ENCODE measurements at places on chromosomes 16 and 17.
A peak's percentile ranks its signal among the peaks of the same experiment; 100 is the strongest.

- no peak for DNase-seq
Measured at GRCh38 chr17:68384471-68384870, 72.8 kb downstream of the WIPI1 start.

- DNase-seq: no peak
Measured at GRCh38 chr16:20675488-20676267, 21.8 kb downstream of the ACSM1 start.

GRCh38 chr17:38727736-38728135 lies 2.4 kb upstream of the CISD3 start:
- DNase-seq: no peak

GRCh38 chr17:71656964-71657858 lies 463.6 kb upstream of the SOX9 start:
- DNase-seq: no peak

- DNase-seq: no peak
Measured at GRCh38 chr17:77882481-77883212, 75.9 kb upstream of the TNRC6C start.

- no peak for DNase-seq
Measured at GRCh38 chr17:79482727-79483521, 127.9 kb downstream of the RBFOX3 start.

DNA sequence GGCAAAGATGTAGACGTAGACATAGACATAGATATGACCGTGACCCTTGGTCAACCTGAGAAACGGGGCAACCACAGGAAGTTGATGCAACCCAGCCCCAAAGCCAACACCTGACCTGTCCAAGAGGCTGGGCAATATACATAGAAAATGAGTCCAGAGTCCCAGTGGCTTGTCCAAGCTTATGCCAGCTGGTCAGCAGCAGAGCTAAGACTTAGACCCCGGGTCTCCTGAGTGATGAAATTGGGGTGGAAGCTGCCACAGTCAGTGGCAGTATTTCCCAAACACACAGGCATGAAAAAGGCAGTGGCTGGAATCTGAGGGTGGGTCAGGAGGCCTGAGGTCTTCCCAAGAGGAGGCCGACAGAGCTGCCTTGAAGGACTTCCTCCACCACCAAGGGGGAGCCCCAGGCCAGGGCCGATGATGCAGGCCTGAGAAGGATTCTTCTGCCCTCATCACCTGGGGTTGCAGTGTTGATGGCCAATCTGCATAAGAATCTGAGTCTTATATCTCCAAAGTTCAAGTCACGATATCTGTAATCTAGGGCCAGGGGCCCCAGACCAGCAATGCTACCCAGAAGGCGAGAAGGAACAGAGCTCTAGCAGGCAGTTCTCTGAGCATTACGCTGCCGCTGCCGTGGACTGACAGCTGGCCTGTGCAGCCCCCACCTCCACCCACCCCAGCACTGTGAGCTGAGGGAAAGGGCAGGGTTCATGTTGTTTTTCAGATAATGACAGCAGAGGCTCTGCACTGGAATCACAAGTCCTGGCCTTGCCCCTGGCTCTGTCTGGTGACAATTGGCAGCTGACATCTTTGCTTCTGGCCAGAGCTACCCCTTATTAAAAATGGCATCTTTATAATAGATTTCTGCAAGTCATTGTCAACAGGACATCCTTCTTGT lies 72.7 kb downstream of the GNAO1 start:
- DNase-seq: no peak

- no peak for DNase-seq
Measured at GRCh38 chr17:35868737-35869136, at the start of gene HEATR9. TSS of gene HEATR9 (minus strand) at chr17:35868891. CDS start at chr17:35868742, 149 bp downstream.

DNA sequence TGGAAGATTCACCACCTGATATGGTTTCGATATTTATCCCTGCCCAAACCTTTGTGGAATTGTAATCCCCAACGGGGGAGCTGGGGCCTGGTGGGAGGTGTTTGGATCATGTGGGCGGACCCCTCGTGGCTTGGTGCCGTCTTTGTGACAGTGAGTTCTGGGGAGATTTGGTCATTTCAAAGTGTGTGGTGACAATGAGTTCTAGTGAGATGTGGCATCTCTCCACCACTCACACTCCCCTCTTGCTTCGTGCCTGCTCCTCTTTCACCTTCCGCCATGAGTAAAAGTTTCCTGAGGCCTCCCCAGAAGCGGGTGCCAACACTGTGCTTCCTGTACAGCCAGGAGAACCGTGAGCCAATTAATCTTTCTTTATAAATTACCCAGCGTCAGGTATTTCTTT lies 9.7 kb downstream of the CCDC57 start:
- DNase-seq: no peak

DNA sequence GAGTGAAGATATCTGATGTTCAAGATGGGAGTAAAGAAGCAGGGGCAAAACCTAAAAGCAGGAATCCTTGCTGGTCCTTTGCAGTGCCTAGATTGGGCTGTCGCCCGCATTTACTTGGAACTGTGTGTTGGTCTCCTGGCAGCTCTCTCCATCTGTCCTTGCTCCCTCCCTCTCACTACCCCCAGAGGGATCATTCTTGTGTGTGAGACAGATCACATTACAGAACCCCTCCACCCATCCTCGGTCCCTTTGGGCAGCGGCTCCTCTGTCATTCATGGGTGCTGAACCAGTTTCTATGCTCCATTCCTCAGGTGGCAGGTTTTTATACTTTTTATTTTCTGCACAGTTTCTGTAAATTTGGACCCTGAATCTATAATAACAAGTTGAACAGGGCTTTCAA lies 99.4 kb upstream of the MYOCD start:
- no peak for DNase-seq

GRCh38 chr17:66343531-66344078 lies 41.2 kb downstream of the PRKCA start:
- DNase-seq: no peak

GRCh38 chr16:75483222-75483621 lies 12.0 kb downstream of the CHST6 start:
- no peak for DNase-seq

GRCh38 chr17:42422412-42422957 lies 571 bp downstream of the CAVIN1 start:
- no peak for DNase-seq

- peak; percentile 75 for DNase-seq
Measured at GRCh38 chr16:69917739-69918138, 33.4 kb upstream of the CLEC18A start.

- no peak for DNase-seq
Measured at GRCh38 chr16:2734844-2735515, 15.0 kb upstream of the PRSS27 start.

GRCh38 chr16:10609402-10609774 lies 29.0 kb upstream of the EMP2 start:
- no peak for DNase-seq

DNA sequence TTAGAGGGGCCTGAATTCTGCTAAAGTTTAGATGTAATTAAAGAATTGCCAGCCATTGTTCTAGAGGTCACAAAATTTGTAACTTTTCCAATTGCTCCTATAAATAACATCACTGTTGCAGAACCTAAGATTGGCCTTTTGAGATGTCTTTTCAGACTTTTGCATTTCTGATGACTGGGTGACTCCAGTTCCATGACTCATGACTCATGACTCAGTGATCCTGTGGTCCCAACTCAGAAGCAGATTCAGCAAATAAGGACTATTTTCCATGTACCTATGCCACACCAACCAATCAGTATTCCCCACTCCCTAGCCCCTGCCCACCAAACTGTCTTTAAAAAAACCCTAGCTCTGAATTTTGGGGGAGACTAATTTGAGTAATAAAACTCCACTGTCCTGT lies 740.9 kb downstream of the CDH8 start:
- DNase-seq: no peak

- no peak for DNase-seq
Measured at GRCh38 chr16:29230671-29231096, 175.8 kb downstream of the NPIPB11 start.

- DNase-seq: no peak
Measured at GRCh38 chr17:2386400-2387085, 14.3 kb downstream of the MNT start.

DNA sequence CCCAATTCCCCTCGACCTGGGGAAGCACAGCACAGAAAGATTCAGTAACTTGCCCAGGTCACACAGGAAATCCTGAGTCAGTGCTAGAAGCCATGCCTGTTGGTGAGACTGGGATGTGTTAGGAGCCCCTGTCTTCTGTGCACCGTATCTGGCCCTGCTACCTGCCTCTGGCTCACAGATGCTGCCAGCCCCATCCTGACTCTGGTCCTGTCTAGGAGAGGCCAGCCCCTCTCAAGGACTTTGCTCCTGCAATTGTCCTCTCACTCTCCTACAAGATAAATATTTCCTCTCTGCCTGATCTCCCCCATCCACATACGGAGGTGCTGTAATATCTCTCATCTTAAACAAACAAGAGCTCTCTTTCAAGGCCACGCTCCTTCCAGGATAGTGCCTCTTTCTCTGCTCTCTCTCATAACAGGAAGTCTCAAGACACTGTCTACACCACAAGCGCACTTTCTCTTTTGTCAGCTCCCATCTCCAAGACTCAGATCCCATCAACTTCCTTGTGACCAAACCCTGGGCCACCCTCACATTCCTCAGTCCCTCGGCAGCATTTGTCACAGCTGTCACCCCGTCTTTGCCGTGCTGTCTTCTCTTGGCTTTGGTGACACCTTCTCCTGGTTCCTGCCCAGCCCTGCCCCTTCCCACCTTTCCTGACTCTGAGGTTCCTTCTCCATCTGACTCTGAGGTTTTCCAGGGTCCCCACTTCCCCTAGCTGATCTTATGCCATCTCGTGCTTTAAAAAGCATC lies 1.9 kb downstream of the SLC13A2 start:
- no peak for DNase-seq

GRCh38 chr16:86563469-86564345 lies 2.9 kb upstream of the FOXC2 start:
- DNase-seq: no peak

- no peak for DNase-seq
Measured at GRCh38 chr16:73572135-73572828, 524.4 kb upstream of the ZFHX3 start.

DNA sequence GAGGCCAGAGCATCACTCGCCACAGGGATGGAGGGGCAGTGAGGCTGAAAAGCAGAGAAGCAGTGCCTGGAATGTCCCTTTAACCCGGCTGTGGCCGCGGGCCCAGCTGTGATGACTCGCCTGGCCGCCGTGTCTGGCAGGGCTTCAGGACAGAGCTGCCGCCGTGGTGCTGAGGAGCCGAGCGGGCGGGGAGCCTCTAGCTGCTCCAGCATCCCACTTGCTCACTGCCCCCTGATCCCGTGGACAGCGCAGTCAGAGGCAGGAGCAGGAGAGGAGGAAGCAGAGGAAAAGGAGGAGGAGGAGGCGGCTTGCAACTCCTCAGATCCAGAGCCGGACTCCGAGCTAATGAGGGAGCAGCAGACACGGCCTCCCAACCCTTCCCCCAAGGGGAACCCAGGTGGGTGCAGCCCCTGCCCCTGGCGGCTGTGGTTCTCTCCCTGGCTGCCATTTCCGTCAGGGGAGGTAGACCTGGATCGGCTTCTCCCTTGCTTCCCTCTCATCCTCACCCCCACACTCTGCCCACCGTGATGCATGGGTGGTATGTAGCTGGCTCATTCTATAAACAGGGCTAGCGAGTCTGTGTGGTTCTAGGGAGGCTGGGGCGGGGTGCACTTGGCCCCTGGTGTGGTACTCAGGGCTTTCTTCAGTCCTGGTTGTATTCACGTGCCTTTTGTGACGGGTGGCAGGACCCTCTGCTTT lies 165.7 kb downstream of the CMIP start:
- no peak for DNase-seq

GRCh38 chr17:74119965-74120364 lies 83.5 kb upstream of the RPL38 start:
- DNase-seq: no peak

GRCh38 chr17:22600644-22601298 lies 908.4 kb downstream of the KCNJ18 start:
- no peak for DNase-seq

GRCh38 chr17:58677194-58677880 lies 14.5 kb downstream of the TEX14 start:
- DNase-seq: no peak

DNA sequence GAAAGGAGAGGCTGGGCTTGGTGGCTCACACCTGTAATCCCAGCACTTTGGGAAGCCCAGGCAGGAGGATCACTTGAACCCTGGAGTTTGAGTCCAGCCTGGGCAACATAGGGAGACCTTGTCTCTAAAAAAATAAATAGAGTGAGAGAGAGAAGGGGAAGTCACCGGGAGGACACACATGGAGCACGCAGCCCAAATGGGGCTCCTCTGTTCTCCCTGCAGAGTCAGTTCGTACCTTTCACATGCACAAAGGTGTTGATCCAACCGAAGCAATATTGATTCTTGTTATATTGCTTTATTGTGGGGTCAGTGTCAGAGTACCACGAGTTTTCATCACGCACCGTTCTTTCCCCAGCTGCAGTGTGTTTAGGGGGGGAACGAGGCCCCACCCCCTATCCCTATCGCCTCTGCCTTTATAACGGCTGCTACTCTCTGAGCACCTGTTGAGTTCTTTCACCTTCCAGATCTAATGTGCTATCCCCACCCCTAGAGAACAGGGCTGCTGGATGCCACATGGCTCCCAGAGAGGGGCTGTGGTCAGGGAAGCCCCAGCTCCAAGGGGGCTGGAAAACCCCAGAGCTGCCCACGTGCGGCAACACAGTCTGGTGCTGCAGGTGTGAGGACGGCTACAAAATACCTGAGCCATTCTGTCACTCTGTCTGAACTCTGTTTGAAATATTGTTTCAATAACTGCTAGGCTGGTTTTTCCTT lies 1.0 kb upstream of the TMEM235 start:
- no peak for DNase-seq

DNA sequence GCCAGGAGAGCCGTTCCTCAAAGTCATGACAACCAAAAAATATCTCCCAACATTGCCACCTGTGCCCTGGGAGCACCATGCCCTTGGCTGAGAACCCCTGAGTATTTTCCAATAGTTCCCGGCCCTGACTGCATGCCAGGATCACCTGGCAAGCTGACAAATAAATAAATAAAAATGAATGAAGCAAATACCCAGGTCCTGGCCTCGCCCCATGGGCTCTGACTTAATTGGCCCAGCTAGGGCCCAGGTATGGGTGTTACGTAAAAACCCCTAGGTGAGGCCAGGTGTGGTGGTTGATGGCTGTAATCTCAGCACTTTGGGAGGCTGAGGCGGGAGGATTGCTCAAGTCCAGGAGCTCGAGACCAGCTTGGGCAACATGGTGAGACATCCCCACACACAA lies 2.7 kb upstream of the C16orf74 start:
- DNase-seq: no peak

GRCh38 chr17:55303701-55304145 lies 39.0 kb downstream of the HLF start:
- DNase-seq: no peak

DNA sequence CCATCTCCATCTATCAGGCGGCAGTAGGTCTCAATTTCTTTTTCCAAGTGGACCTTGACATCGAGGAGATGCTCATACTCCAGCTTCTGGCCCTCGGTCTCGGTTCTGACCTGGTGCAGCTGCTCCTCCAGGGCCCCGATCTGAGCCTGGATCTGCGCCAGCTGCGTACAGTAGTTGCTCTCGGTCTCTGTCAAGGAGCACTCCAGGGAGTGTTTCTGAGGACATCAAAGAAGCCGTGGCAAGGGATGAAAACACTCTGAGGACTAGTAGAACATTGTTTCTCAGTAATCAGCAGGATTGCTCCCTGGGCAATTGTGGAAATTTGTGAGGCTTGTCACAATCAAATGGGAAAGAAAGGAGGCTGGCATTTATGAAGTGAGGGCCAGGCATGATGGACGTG lies 5.9 kb downstream of the KRT28 start:
- no peak for DNase-seq
